ENCODE measurements at places on chromosomes 6 and 20.
A peak's percentile ranks its signal among the peaks of the same experiment; 100 is the strongest.

- no peak for DNase-seq
Observed at GRCh38 chr20:24783631-24784492, 165.2 kb upstream of the CST7 start.

GRCh38 chr6:157025437-157025836 is 248.3 kb downstream of the ARID1B start:
- no peak for DNase-seq

DNA sequence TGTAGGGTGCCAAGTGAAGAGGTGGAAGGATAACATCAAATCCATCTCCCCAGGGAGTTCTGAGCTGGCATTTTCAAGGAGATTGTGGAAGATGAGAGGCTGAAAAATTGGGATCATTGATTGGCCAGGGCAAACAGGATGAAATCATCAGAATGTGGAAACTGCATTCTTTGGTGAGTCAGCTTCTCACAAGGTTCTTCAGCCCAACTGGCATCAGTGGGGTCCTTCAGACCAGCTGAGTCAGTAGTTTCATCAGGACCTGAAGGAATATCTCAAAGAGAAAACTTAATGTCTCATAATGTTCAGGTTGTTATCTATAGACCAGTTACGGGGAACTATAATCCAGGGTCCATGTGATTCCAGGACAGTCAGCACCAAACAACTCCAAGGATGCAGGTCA is 195.8 kb downstream of the HAO1 start:
- DNase-seq = peak; percentile 5

GRCh38 chr6:113873043-113873667 is 16.0 kb downstream of the MARCKS start:
- no peak for DNase-seq

- DNase-seq = no peak
Observed at GRCh38 chr6:168171673-168172353, 92.8 kb upstream of the FRMD1 start.

DNA sequence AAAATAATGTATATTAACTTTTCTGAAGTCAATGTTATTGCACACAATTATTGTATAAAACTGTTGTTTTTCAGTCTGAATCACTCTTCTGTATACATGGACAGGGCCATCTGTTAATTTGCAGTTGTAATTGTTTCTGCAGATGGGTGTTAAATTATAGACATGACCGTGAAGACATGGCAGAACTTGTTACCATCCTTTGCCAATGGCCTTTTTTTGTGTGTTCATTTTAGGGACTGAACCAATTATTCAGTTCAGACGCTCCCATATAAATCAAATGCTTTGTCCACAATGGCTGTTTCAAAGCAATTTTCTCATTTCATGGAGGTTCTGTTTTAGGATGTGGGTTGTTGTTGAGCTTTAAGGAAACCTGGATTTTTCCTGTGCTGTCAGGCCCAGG is 533.7 kb downstream of the DOK5 start:
- DNase-seq = no peak

DNA sequence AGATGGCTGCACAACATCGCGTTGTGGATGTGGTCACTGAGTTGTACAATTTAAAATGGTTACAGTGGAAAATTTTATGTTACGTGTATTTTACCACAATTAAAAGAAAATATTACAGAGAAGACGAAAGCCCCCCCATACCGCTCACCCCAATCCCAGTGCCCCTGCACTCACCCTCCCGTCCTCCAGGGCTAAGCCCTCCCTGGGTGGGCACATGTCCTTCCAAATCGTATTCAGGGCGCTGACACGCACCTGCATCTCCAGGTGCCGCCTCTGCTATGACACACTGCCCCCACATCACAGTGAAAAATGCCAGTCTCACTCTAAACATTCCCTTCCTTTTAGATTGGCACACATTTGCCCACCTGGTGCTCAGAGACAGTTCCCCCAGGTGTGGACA is 49.4 kb downstream of the PSMG4 start:
- no peak for DNase-seq

DNA sequence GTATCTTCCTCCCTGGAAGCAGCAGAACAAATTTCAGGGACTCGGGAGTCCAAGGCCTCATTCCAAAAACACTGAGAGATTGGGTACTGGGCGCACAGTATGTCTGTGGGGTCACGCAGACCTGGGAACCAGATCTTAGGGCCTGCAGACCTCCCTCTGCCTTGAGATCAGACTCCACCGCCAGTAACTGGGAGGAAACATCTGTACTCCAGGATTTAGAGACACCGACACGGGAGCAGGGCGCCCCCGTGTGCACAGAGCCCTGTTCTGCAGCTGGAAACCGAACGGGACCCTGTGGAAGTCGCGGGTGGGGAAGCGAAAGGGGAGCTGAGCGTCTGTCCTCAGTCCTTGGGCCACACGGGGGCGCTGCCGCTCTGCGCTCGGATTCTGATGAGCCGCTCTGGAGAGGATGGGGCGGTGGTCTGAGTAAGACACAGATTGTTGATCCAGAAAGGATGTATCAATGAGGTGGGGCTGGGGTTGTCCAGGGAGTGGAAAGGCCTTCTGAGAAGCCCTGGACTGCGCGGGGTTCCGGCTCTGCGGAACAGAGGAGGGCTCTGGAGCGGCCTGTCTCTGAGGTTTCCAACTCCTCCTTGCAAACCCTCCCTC is 35.7 kb upstream of the HLA-E start:
- peak; percentile 88 for DNase-seq

DNA sequence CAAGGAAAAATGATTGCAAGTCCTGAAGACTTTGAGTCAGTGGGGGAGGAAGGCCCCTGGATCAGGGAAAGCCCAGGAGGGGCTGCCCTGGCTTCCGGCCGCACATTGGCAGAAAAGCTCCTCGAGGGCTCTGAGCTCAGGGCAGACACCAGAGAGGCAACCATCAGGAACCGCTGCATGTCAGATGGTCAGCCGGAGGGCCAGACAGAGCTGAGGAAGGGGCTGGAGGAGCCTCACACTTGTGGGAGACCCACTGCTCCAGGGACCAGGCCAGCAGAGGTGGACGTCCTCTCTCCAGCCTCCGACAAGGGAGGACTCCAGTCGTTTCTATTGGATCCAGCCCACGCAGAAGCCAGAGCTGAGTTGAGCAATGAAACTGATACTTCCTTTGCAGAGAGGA is 30.2 kb upstream of the AAR2 start:
- no peak for DNase-seq

GRCh38 chr20:25867776-25868649 is 171.4 kb upstream of the ZNF337 start:
- peak; percentile 56 for DNase-seq

DNA sequence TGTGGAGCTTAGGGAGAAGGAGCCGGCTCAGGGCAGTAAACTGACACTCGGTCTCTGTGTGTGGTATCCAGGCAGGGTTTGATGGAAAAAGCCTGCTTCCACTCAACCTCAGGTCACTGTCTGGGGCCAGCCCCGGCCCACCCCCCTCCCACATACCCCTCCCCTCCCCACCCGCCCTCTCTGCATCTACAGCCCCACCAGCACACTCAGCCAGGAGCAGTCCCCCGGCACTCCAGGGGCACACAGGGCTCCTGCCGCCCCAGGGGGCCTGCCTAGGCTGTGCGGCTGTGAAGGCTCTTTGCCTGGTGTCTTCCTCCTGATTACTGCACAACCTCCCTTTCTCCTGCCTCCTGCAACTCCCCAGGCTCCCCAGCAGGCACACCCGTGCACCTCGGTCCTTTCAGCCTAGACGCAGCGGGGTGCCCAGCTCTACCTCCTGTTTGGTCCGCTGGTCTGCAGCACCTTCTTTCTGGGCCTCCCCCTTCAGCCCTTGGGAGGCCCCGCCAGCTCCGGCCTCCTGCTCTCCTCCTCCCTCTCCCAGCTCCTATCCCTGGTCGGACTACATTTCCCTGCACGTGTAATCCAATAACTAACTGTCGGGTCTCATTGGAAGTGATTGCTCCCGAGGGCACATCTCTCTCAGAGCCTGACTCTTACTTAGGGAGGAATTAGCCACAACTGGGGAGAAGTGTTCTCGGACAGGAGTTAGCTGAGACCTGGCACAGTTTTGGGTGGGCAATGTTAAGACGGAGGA is 1.3 kb upstream of the FOXF2 start:
- DNase-seq = no peak

- no peak for DNase-seq
Observed at GRCh38 chr6:24909241-24910216, 26.2 kb downstream of the RIPOR2 start.

DNA sequence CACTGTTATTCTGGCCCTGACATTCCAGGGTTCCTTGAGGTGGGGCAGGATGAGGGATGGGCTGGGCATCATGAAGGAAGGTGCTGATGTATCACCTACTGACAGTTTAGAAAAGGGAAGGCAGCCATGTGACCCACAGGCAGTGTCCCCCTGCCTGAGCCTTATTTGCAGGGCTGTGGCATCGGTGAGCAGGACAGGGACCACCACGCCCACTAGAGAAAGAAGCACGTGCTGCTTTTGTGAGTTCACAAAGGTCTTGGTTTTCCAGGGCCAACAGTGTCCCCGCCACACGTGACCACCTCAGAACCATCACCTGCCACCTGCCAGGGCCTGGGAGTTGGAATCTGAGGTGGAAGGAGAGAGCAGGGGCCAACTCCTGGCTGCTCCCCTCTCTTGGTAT is 43.5 kb upstream of the SCRT2 start:
- no peak for DNase-seq

- DNase-seq = peak; percentile 65
Observed at GRCh38 chr20:53623454-53624211, 30.0 kb upstream of the ZNF217 start.

- peak; percentile 44 for DNase-seq
Observed at GRCh38 chr6:26097268-26097875, 10.1 kb downstream of the HFE start.

GRCh38 chr6:34094474-34095135 is 51.3 kb downstream of the GRM4 start:
- DNase-seq = no peak

Measured in RWPE1 (cell line).